ENCODE measurements at places on chromosomes 1 and 21.
A peak's percentile ranks its signal among the peaks of the same experiment; 100 is the strongest.

DNA sequence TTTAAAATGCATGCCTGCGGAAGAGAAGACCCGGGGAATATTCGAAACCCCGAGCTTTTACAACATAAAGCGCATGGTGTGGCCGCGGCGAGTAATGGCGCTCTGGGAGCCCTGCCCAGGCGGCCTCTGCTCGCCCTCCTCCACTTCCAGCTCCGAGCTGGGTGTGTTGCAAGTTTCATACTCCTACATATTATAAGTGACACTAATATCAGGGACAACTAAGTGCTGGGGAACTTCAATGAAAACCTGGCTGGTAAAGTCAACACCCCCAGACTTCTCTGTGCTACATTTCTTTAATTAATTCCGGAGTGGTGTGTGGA is 11.8 kb downstream of the SIM2 start:
- no peak for DNase-seq

DNA sequence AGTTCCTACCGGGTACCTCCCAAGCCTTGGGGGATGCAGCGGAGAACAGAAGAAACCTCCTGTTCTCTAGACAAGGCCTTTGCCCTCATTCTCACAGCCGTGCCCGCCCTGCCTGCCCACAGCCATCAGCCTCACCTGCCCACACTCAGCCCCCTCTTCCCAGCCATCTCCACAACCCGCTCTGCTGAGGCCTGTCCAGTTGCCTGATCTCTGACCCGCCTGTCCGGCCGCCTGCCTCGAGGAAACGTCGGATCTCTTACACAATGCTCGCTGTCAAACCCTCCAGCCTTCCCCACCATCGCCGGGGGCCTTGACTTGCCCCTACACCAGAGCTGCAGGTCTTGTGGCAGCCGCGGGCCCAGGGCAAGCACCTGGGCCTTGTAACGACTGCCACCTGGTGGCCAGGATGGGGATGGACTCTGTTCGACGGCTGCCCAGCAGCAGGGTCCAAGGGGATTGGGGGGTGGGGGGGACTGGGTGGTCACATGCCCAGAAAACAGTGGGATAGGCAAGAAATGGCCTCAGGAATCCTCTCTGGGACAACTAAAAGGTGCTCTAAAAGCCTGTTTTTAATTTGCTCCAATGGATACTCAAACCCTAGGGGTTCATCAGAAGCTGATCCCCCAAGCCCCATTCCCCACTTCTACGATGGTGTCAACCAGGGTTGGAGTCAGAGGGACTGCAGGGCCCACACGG is 31.0 kb downstream of the SLC45A1 start:
- peak; percentile 57 for DNase-seq

DNA sequence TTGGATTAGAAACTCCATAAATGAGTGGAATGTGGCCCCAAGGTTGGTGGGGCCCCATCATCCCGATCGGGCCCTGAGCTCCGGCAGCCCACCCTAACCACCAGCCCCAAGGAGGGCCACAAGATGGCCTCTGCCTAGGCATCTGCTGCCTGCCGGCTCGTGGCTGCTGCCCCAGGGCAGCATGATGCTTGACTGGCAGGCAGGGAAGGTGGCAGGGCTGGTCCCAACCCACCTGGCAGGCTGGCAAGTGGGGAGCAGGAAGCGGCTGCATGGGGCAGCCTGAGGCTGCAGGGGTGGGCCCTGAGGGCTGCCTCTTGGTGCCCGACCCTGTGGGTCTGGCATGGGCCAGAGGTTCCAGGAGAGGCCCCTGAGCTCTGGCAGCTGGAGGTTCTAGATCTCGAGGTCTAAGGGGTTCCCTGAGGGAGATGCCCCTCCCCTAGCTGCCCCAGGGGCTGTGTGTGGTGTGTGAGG is 760 bp upstream of the GJC2 start:
- no peak for DNase-seq

GRCh38 chr1:99270646-99271045 is 6.4 kb downstream of the PLPPR4 start:
- DNase-seq, result no peak

DNA sequence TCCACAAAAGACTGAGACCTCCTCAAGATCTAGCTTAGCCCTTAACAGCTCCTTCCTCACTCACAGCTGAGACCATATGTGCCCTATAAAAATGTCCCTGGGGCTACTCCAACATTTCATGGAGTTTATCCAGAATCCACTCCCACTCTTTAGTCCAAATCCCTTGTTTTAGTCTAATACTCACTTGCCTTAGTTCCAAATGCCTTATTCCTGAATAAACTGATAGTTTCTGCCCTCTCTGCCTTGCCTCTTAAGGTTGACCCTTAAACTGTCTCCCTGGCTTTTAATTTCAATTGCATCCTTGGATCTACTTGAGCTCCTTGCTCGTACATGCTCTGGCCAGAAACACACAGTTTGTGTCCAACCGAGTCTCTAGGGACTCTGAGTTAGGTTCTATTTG is 47.3 kb upstream of the LYPLAL1 start:
- DNase-seq, result no peak

- no peak for DNase-seq
These were observed 19.8 kb upstream of the FAM110D start for GRCh38 chr1:26138974-26139558.

DNA sequence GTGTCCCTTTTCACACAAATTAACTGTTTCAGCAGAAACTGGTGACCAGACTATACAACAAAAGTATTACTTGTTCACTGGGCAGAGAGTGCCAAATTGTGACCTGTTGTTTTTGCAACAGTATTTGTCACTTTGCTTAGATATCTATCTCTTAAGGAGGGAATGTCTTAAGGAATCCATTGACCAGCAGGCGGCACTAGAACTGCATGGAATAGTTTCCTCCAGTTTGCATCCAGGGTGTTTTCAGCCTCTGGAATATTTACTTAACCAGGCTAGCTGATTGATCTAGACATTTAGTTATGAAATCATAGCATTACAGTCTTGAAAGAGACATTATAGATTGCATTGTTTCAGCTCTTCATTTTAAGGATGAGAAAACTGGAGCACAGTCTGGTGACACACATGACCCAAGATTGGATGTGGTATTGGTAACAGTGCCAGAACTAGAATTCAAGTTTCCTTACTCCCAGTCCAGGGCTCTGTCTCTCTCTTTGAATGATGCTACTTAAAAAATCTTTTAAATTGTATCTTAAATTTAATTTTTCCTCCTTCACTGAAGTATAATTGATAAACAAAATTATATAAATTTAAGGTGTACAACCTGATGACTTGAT is 16.9 kb downstream of the RPTN start:
- DNase-seq, result no peak

DNA sequence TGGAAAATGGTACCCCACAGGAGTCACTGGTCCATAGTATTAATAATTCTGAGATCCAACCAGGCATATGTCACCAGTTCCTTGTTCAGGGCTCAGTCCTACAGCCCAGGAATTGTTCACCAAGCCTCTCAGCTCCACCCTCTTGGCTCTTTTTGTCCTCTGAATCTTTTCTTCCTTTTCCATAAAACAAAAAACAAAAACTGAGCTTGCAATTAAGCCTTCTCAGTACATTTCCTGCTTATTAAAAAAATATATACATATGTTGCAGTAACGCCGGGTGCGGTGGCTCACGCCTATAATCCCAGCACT is 23.4 kb upstream of the KIF1B start:
- no peak for DNase-seq

GRCh38 chr1:119865627-119866026 is 30.7 kb downstream of the ADAM30 start:
- DNase-seq, result no peak

DNA sequence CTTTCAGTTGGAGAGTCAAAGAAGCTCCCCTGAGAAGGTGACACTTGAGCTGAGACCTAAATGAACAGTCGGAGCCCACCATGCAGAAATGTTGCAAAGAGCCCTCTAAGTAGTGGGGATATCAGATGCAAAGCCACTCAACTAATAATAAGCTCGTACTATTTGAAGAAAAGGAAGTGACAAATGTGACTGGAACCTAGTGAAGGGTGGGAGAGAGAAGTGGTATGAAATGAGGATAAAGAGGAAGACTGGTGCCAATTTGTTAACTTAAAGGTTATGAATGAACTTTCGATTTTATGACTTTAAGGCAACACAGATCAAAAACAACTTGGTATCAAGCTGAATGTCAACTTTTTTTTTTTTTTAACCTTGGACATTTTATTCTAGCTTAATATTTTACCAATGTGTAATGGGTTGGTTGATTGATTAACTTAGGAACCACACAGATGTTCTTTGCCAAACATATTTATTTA is 14.7 kb downstream of the LYPLAL1 start:
- DNase-seq, result no peak

DNA sequence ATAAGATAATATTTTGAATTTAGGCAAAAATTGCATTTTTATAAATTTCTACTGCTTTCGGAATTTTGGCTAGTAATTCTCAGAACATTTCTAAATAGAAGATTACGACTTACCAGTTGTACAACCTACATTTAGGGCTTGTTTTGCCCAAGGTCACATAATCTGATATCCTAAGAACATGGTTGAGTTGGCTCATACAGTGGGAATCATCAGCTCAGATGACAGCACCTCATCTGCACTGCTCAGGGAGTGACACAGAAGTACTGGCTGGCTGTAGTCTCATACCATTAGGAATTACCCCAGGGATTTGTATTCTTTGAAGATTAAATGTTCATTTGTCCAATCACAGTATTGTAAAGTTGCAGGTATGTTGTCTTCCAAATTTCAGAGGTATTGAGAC is 217.6 kb downstream of the ADGRL2 start:
- no peak for DNase-seq

- DNase-seq, result no peak
These were observed 89.1 kb downstream of the SSBP3 start for GRCh38 chr1:54317084-54317483.

GRCh38 chr1:198499588-198499987 is 40.9 kb downstream of the ATP6V1G3 start:
- no peak for DNase-seq

- no peak for DNase-seq
These were observed 250.0 kb upstream of the ADGRL2 start for GRCh38 chr1:81550753-81551152.

- no peak for DNase-seq
These were observed 78.9 kb upstream of the SLC45A1 start for GRCh38 chr1:8239039-8239305.
